Frontal cortex (tissue), 4 donors: ENCODE measurements at places on chromosomes 1 and 21. TPM values are rescaled to one million over a fixed set of nuclear protein-coding genes. Genes with fewer than 3 reads are reported as not detected.

DNA sequence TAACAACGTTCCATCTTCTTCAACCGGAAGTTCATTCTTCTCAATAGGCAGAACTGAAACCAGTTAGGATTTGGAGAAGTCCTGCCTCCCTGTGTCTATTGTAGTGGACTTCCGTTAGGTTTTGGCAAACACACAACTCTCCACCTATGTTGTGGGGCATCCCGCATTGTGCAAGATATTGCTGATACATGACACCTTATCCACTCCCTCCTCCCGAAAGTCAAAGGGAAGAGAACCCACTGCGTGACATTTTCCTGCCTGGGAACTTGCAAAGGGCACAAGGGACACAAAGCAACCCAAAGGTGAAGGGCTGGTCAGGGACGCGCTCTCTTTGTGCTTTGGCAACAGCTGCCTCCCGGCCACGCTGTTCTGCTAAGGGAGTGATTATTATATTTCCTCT is 164.8 kb downstream of the TPR start:
- no peak for DNase-seq

The ANGPTL3 gene
- not detected for total RNA-seq

DNA sequence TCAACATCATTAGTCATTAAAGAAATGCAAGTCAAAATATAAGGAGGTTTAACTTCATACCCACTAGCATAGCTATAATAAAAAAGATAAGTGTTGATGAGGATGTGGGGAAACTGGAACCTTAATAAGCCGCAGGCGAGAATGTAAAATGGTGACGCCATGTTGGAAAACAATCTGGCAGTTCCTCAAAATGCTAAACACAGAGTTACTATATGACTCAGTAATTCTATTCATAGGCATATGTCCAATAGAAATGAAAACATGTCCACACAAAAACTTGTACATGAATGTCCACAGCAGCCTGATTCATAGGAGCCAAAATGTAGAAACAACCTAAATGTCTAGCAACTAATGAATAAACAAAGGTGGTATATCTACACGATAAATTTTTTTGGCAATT is 23.2 kb downstream of the DDX59 start:
- no peak for DNase-seq

- no peak for DNase-seq
These were observed 4.3 kb downstream of the CR1 start for GRCh38 chr1:207500306-207500705.

DNA sequence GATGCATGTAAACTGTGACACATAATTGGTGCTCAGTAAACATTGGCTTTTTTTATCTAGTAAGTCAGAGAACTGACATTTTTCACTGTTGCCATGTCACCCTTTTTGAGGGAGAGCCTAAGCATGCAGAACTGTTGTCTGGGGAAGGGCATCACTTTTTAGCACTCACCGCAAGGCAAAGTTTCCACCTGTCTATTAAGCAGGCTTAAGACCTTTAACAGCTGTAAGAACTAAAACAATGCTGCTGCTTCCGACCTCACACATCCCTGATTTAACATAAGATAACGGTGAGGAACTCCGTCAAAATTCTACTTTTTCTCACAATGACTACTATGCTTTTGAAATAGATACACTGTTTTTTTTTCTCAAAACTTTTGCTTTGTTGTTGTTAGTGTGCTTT is 554.8 kb downstream of the NUF2 start:
- no peak for DNase-seq

DNA sequence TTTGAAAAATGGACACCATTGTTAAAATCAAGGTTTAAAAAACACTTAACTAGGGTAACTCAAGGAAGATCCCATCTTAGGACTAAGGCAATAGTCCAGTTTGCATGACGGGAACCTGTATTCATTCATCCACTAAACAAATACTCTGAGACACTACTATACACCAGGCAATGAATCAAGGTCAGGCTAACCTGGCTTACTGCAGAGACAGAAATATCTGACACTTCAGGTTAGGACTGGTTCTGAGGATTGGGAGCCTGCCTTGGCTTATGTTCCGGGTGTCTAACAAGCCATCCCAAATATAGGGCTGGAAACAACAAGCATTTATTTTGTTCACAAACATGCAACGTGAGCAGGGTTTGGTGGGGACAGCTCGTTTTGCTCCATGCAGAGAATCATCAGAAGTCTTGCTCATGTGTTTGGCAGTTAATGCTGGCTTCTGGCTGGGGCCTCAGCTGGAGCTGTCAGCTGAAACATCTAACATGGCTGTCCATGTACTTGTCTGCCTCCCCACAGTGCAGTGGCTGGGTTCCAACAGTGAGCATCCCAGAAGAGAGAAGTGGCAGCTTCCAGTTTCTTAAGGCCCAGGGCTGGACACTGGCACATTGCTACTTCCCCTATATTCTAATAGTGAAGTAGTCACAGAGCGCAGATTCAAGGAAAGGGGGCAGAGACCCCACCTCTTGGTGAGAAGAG is 37.0 kb upstream of the CAMK1G start:
- no peak for DNase-seq

DNA sequence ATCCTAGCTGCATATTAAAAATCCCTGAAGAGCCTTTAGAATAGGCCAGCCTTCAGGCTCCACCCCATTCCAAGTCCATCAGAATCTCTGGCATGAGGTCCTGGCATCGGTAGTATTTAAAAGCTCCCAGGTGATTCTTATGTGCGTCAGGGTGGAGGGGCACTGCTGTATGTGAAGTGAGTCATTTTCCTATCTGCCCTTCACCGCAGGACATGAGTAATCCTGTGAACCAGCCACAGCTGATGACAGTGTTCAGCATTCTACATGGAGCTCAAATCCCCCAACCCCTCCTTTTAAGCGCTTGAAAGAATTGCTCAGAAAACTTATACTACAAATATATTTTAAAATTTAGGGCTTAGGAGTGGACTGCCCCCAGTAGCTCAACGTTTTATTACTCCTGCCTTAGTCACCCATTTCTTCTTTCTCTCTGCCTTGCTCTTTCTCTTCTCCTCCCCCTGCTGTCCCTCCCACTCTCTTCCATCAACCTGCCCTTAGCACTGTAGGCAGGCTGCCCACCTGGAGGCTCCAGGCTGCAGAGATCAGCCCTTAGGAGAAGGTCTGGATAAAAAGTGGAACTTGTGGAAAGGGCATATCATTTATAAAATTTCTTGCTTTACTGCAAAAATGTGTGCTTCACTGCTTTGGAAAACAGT is 73.8 kb upstream of the ZNF281 start:
- no peak for DNase-seq

DNA sequence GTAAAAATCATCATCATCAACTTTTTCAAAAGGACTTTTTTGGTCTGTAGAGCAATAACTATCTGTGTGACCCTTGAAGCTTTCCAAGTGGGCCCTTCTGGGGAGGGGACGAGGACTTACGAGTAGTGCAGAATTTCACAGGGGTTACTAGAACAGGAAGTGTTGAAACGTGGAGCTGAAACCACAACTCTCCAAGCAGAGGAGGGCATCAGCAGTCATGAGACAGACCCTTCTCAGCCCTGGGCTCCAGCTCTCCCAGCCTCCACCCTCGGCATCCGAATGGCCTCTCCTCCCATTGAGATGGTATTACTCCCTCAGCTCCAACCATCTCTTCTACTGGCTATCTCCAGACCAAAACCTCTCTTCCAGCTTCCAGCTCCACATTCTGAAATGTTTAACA is 3.6 kb downstream of the FAM89A start:
- no peak for DNase-seq
